Aorta (tissue), 5 donors: ENCODE measurements at places on chromosomes 2 and 18.

DNA sequence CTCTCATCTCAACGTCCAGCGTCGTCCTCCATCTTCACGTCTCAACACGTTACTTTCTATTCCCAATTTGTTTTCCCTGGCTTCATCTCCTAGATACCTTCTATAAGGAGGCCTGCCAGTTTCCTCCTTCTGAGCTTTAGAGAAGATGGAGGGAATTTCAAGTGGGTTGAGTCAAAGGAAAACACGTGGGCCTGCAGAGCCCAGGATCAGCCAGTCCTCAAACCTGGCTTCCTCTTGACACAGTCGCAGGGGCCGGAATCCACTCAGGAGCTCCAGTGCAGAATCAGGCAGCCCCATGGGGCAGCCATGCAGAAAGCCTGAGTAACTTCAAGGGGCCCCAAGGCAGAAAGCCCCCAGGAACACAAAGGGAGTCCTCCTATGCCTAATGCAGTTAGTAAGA is 14.5 kb upstream of the APCDD1 start:
- H3K4me3 ChIP-seq = no peak overlapping the region
- no peaks in the 10 kb centered on the region for H3K36me3 ChIP-seq
- H3K4me1 ChIP-seq = no peaks in the 10 kb centered on the region
- DNase-seq = no peak
- H3K27me3 ChIP-seq = no peaks in the 10 kb centered on the region

GRCh38 chr18:79531386-79531785 is 135.7 kb downstream of the NFATC1 start:
- H3K4me1 ChIP-seq = no peaks in the 10 kb centered on the region
- no peaks in the 10 kb centered on the region for H3K36me3 ChIP-seq
- DNase-seq = peak; percentile 56
- no peak overlapping the region for H3K4me3 ChIP-seq
- H3K27me3 ChIP-seq = no peaks in the 10 kb centered on the region

- H3K4me1 ChIP-seq = no peaks in the 10 kb centered on the region
- no peak for DNase-seq
- H3K36me3 ChIP-seq = no peaks in the 10 kb centered on the region
- no peak overlapping the region for H3K4me3 ChIP-seq
- H3K27ac ChIP-seq = no peak overlapping the region
- H3K27me3 ChIP-seq = no peaks in the 10 kb centered on the region
Measured at GRCh38 chr2:182664212-182664611, 51.8 kb upstream of the DNAJC10 start.

- no peaks in the 10 kb centered on the region for H3K4me1 ChIP-seq
- H3K27ac ChIP-seq = no peak overlapping the region
- no peak overlapping the region for H3K4me3 ChIP-seq
- DNase-seq = no peak
Measured at GRCh38 chr2:187118331-187119099, 269.5 kb upstream of the ZSWIM2 start.

GRCh38 chr2:39158351-39158750 is 37.5 kb upstream of the SOS1 start:
- no peak overlapping the region for H3K4me3 ChIP-seq
- DNase-seq = no peak
- H3K36me3 ChIP-seq = no peaks in the 10 kb centered on the region
- H3K4me1 ChIP-seq = no peaks in the 10 kb centered on the region
- no peak overlapping the region for H3K27ac ChIP-seq

- no peak overlapping the region for H3K4me3 ChIP-seq
- H3K36me3 ChIP-seq = no peaks in the 10 kb centered on the region
- no peak overlapping the region for H3K27ac ChIP-seq
- H3K27me3 ChIP-seq = peaks cover 2% of the 10 kb centered on the region
- DNase-seq = no peak
- no peaks in the 10 kb centered on the region for H3K4me1 ChIP-seq
Measured at GRCh38 chr2:205913668-205914067, 172.3 kb downstream of the INO80D start.

DNA sequence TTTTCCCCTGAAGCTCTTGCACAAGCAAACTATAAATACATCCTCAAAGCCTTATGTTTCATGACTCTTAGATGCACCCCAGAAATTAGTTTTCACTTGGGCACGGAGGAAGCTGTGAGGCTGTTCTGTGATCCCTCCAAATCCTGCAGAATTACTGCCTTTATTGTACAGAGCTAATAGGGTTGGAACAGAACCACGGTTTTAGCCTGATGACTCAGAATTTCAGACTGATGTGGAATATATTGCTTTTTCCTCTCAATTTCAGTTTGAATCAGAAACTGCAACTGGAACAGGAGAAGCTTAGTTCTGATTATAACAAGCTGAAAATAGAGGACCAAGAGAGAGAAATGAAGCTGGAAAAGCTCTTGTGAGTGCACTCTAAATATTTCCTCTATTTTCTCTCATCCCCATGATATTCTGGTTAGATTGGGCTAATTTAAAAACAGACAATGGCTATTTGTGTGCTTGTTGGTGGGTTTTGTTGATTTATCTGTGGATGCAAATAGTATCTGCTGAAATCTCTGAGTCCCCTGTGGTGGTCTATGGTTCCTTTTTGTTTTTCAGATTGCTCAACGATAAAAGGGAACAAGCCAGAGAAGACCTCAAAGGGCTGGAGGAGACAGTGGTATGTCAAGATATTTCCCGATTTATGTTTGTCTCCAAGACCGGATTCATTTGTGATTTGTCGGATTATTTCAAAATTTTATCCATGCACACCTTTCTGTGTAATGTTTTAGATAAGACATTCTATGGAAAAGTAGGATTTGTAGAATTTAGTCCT is 38.2 kb upstream of the LYPD6B start:
- no peaks in the 10 kb centered on the region for H3K4me1 ChIP-seq
- H3K27me3 ChIP-seq = no peaks in the 10 kb centered on the region
- no peaks in the 10 kb centered on the region for H3K36me3 ChIP-seq
- DNase-seq = no peak
- H3K4me3 ChIP-seq = no peak overlapping the region

GRCh38 chr2:129605646-129606045 is 373.8 kb upstream of the RAB6C start:
- H3K4me1 ChIP-seq = no peaks in the 10 kb centered on the region
- H3K27me3 ChIP-seq = no peaks in the 10 kb centered on the region
- no peaks in the 10 kb centered on the region for H3K36me3 ChIP-seq
- no peak overlapping the region for H3K4me3 ChIP-seq

GRCh38 chr2:26008851-26009566 is 24.9 kb upstream of the RAB10 start:
- no peaks in the 10 kb centered on the region for H3K4me1 ChIP-seq
- no peak overlapping the region for H3K4me3 ChIP-seq
- no peaks in the 10 kb centered on the region for H3K27me3 ChIP-seq
- H3K27ac ChIP-seq = no peak overlapping the region

DNA sequence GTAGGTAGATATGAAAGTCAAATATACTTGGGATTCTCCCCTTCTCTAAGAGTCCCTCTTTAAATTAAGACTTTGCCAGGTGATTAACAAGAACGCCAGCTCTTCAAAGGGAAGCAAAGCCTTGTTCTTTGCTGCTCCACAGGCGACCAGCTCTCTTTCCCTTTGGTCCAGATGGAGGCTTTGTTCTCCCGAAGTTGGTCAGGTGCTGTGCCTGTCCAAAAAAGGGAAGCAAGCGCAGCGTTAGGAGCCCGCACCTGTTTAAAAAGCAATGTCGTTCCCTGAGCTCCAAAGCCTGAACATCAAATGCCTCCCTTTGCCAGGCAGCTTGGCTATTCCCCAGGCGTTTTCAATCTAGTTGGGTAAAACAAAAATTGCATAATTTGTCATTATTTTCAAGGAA is 1913.1 kb upstream of the PIK3C3 start:
- no peaks in the 10 kb centered on the region for H3K36me3 ChIP-seq
- DNase-seq = no peak
- H3K27me3 ChIP-seq = no peaks in the 10 kb centered on the region
- H3K4me3 ChIP-seq = no peak overlapping the region
- no peak overlapping the region for H3K27ac ChIP-seq

GRCh38 chr18:43155842-43156241 is 40.4 kb upstream of the RIT2 start:
- H3K4me1 ChIP-seq = no peaks in the 10 kb centered on the region
- no peaks in the 10 kb centered on the region for H3K27me3 ChIP-seq
- H3K36me3 ChIP-seq = no peaks in the 10 kb centered on the region
- DNase-seq = no peak
- H3K4me3 ChIP-seq = no peak overlapping the region
- no peak overlapping the region for H3K27ac ChIP-seq

DNA sequence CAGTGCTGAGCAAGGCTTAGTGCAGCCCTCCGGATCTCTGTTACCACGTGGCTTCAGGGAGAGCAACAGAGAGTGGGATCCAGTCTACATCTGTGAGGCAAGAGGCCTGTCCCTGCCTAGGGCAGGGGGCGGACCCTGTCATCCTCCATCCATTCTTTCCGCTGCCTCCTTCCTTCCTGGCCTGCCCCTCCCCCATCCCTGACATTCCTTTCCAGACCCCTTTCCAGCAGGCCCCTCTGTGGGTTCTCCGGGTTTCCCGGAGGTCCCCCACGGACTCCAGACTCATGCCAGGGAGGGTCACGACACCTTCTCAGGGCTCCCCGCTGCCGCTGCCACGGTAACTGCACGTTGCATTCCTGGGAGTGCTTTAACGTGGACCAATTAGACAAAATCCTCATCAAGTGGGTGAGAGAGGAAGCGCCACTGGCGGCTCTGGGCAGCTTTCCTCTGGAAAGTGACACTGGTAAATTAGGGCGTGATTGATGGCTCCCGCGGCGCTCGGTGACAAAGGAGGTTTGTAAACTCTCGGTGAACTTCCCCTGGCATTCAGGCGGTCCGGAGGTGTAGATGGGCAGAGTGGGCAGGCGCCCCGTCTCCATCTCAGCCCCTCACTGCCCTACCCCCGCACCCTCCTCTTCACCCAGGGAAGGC is 11.4 kb downstream of the ATOH8 start:
- no peak for DNase-seq
- H3K27me3 ChIP-seq = no peaks in the 10 kb centered on the region
- H3K27ac ChIP-seq = no peak overlapping the region
- peaks cover 13% of the 10 kb centered on the region for H3K36me3 ChIP-seq

- H3K4me1 ChIP-seq = no peaks in the 10 kb centered on the region
- no peak within 1 kb of the TSS for H3K27ac ChIP-seq
Measured at GRCh38 chr2:174764280-174765255, at the start of gene CHRNA1. Gene CHRNA1 (minus strand): TSS chr2:174764472. CDS start chr2:174764394, 78 bp downstream.

DNA sequence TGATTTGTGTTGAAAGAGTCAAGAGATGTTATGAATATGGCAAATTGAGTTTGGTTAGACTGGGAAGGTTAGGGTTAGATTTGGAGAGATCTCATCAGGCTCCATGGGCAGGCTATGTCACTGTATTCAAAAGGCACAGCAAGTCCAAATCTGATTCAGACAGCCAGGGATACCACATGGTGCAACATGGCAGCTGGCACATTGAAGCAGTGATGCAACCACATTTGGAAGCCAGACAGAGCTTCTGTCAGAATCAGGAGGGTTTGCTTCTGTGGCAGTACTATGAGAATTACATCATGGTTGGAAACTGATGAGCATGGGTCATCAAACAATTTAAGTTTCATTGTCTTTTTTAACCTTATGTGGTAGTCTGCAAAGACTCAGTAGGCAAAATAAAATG is 772.2 kb downstream of the SUCLG1 start:
- no peak overlapping the region for H3K4me3 ChIP-seq
- no peaks in the 10 kb centered on the region for H3K27me3 ChIP-seq
- no peaks in the 10 kb centered on the region for H3K36me3 ChIP-seq
- no peak overlapping the region for H3K27ac ChIP-seq
- no peak for DNase-seq

DNA sequence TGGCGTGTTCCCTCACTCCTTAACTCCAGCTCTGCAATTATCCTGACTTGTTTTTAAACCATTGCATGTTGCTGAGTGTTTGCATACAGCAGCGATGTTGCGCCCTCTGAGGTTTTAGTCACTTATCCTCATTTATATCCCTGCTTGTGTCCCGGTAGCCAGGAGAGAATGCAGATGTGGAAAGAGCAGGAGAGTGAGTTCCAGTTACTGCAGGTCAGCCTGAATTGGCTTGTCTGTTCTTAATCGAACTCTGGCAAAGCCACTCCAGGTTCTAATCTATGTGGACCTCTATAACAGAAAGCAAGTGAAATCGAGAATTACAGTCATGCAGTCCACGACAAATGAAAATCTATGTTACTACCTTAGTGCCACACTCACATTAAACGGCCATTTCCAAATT is 295.1 kb upstream of the REV1 start:
- H3K36me3 ChIP-seq = no peaks in the 10 kb centered on the region
- no peaks in the 10 kb centered on the region for H3K27me3 ChIP-seq
- DNase-seq = no peak
- H3K4me1 ChIP-seq = no peaks in the 10 kb centered on the region

DNA sequence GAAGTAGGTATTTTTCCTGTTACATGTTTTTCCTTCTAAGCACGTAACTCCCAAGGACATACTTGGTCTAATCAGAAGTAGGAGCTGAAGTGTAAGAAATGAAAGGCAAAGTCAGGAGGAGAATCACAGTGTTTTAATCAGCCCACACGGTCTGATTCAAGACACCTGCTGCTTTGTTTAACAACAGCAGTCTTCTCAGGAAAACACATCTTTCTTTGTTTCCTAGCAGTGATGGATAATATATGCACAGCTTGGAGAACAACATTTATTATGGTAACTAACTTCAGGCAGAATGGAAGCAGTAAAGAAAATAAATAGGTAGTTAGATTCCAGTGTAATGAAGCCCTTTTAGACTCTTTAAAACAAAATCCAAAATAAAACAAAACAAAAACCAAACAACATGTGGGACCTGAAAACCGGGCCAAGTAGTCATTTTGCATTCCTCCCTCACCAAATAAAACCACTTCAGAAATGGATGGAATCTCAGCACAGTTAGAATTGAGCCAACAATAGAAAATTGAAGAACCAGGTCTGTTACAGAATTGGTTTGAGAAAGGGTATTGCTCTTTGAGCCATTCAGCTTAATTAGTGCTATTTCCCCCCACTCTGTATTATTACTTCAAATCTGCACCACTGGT is 61.1 kb upstream of the UGP2 start:
- no peaks in the 10 kb centered on the region for H3K36me3 ChIP-seq
- no peak overlapping the region for H3K27ac ChIP-seq
- no peaks in the 10 kb centered on the region for H3K27me3 ChIP-seq
- no peak for DNase-seq

DNA sequence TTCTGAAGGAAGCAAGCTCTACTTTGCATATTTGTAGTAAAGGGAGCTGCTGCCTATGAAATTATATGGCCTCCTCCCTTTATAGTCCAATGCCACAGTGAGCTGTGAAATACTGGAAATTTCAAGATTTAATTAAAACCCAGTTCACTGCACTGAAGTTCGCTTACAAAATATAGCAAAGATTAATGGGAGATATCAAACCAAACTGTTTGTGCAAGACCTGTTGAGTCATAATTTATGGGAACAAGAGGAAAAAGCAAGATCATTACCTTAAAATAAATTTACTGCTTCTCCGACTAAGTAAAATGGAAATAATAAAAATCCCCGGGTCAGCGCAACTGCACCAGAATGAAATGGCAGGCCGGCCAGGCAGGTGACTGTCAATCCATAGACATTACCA is 215.5 kb upstream of the RAB6C start:
- no peaks in the 10 kb centered on the region for H3K36me3 ChIP-seq
- H3K4me3 ChIP-seq = no peak overlapping the region
- no peaks in the 10 kb centered on the region for H3K27me3 ChIP-seq
- no peak overlapping the region for H3K27ac ChIP-seq

DNA sequence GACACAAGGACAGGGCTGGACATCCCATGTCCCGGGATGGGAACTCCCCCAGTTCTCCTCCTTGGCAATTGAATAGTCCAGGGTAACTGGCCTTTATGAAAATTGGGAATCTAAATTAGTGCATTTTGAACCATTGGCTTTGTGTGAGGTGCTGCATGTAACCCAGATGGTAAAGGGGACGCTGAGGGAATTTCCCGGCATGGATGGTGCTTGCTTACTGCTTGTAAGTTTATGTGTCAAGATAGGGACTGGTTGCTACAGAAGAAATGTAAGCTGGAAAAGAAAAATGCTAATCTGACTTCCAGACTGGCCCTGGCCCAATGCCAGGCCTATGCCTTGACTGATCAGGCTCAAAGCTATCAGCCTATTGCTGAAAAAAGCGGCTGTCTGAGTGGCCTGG is 1096.7 kb upstream of the DDX18 start:
- DNase-seq = no peak
- no peaks in the 10 kb centered on the region for H3K36me3 ChIP-seq
- no peak overlapping the region for H3K4me3 ChIP-seq
- no peaks in the 10 kb centered on the region for H3K4me1 ChIP-seq
